ENCODE measurements at places on chromosomes 1 and 21. TPM values are rescaled to one million over a fixed set of nuclear protein-coding genes. Genes with fewer than 3 reads are reported as not detected.

UMODL1 gene
- total RNA-seq = not detected

AGT gene
- not detected for total RNA-seq

CNR2 gene
- total RNA-seq = not detected

AMIGO1 gene
- 1.2 TPM for total RNA-seq

TNFRSF8 gene
- total RNA-seq = 27.9 TPM

CRB1 gene
- total RNA-seq = not detected

MRAP gene
- total RNA-seq = not detected

GRCh38 chr1:88685259-88685620, 1.2 kb downstream of the PKN2 start:
- H3K27ac ChIP-seq = peak overlapping the region; percentile 100
- peaks cover 35% of the 10 kb centered on the region for H3K4me1 ChIP-seq
- H3K36me3 ChIP-seq = no peaks in the 10 kb centered on the region
- no peak for DNase-seq
- peak overlapping the region; percentile 100 for H3K4me3 ChIP-seq

DNA sequence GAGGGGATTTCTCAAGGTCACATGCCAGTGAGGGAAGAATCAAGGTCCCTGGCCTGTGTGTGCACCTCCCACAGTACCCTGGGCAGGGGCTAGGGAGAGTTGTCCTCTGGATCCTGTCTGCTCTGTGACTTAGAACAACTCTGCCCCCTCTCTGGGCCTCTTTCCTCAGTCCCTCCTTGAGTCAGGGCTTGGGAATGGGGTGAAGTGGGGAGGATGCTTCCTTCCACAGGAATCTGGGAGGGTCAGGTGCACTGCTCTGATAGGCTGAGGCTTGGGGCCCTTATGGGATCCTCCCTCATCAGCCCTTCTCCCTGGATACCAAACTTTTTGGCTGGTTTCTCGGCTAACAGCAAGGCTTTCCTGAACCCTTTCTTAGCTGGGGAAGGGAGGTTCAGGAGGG, 2.5 kb downstream of the TRNP1 start:
- DNase-seq = no peak
- H3K27ac ChIP-seq = no peak overlapping the region
- H3K4me3 ChIP-seq = peak overlapping the region; percentile 45
- no peaks in the 10 kb centered on the region for H3K36me3 ChIP-seq
- peaks cover 51% of the 10 kb centered on the region for H3K27me3 ChIP-seq

DNA sequence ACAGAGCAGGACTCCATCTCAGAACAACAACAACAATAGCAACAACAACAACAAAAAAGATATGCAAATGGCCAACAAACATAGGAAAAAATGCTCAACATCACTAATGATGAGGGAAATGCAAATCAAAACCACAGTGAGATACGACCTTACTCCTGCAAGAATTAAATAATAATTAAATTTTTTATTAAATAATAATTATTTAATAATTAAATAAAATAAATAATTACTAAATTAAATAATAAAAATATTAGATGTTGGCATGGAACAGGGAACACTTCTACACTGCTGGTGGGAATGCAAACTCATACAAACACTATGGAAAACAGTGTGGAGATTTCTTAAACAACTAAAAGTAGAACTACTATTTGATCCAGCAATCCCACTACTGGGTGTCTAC, 1022.3 kb upstream of the B3GALT2 start:
- no peak overlapping the region for H3K4me3 ChIP-seq
- H3K27ac ChIP-seq = no peak overlapping the region
- H3K27me3 ChIP-seq = no peaks in the 10 kb centered on the region

DNA sequence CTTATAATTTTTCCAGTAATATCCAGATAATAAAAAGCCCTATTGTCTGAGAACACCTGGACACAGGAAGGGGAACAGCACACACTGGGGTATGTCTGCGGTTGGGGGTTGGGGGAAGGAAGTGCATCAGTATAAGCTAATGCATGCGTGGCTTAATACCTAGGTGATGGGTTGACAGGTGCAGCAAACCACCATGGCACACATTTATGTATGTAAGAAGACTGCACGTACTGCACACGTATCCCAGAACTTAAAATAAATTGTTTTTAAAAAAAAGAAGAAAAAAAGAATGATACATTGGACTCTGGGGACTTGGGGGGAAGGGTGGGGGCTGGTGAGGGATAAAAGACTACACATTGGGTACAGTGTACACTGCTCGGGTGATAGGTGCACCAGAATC, 144.9 kb upstream of the C1orf174 start:
- H3K36me3 ChIP-seq = no peaks in the 10 kb centered on the region
- H3K4me3 ChIP-seq = no peak overlapping the region
- H3K27me3 ChIP-seq = peaks cover 2% of the 10 kb centered on the region
- no peak overlapping the region for H3K27ac ChIP-seq
- H3K4me1 ChIP-seq = no peaks in the 10 kb centered on the region

- no peak for DNase-seq
- H3K36me3 ChIP-seq = peaks cover 2% of the 10 kb centered on the region
- H3K27me3 ChIP-seq = peaks cover 5% of the 10 kb centered on the region
- no peak overlapping the region for H3K27ac ChIP-seq
Measured at GRCh38 chr1:151553659-151554058, 13.6 kb downstream of the TUFT1 start.

GRCh38 chr1:167924102-167924501, 10.2 kb upstream of the ADCY10 start:
- H3K4me3 ChIP-seq = no peak overlapping the region
- H3K27ac ChIP-seq = no peak overlapping the region
- peaks cover 3% of the 10 kb centered on the region for H3K36me3 ChIP-seq
- H3K4me1 ChIP-seq = no peaks in the 10 kb centered on the region

- H3K4me1 ChIP-seq = no peaks in the 10 kb centered on the region
- no peak overlapping the region for H3K4me3 ChIP-seq
- no peak overlapping the region for H3K27ac ChIP-seq
Measured at GRCh38 chr1:156912861-156913808, 7.3 kb upstream of the LRRC71 start.

GRCh38 chr1:109249654-109250401, 489 bp downstream of the CELSR2 start:
- no peak for DNase-seq
- H3K4me3 ChIP-seq = peak overlapping the region; percentile 58
- peaks cover 14% of the 10 kb centered on the region for H3K27me3 ChIP-seq
- H3K4me1 ChIP-seq = peaks cover 6% of the 10 kb centered on the region

DNA sequence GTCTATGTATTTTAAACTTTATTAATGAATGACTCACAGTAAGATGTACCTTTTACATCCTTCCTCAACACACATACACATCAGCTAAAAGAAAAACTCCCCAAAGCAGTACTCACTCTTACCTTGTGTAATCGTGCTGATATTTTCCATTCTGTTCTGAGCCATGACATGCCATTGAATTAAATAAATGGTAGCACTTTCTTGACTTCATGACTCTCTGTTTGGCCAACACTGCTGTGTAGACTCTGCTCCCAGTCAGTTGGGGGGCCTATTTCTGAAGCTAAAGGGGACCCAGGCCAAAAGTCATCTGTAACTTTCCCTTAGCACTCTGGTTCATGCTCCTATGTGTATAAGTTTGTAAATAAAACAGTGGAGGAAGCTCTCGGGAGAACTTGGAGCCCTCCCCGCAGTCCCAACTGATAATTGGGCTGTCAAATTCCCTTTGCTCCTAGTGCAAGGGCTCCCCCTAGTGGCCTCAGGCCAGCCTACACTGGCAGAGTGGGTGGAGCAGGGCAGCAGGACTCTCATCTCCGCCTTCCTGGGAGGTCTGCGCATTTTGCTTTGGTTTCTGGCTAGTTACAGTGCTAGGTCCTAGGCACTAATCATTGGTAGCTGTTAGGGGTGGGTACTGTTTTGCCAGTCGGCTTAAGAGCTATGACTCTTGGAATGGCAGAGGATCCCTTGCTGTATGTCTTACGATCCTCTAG, 1.7 kb upstream of the FYB2 start:
- no peaks in the 10 kb centered on the region for H3K36me3 ChIP-seq
- H3K27ac ChIP-seq = no peak overlapping the region
- H3K27me3 ChIP-seq = peaks cover 5% of the 10 kb centered on the region
- DNase-seq = peak; percentile 52
- H3K4me3 ChIP-seq = no peak overlapping the region

GRCh38 chr21:29382030-29382654, 83.4 kb downstream of the BACH1 start:
- no peaks in the 10 kb centered on the region for H3K36me3 ChIP-seq
- DNase-seq = no peak
- no peak overlapping the region for H3K4me3 ChIP-seq
- H3K4me1 ChIP-seq = peaks cover under 1% of the 10 kb centered on the region
- no peaks in the 10 kb centered on the region for H3K27me3 ChIP-seq

DNA sequence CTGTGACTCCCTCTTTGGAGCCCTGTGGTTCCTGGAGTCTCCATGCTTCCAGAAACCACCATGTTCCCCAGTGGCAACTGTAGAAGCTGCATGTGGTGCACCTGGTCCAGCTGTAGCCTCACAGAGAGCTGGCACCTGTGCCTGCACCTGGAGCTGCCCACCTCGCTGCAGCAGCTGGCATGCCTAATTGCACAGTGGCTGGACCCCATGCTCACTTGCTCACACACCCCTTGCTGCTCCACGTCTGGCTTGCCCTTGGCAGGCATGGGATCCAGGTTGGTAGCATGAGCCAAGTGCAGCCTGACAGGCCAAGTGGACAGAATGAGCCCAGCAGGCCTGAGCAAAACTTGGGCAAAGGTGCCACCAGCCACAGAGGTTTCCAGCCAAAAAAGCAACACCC, 680.1 kb downstream of the MATN1 start:
- no peak overlapping the region for H3K27ac ChIP-seq
- no peaks in the 10 kb centered on the region for H3K36me3 ChIP-seq
- H3K4me3 ChIP-seq = no peak overlapping the region

- DNase-seq = no peak
- H3K4me3 ChIP-seq = no peak overlapping the region
- no peaks in the 10 kb centered on the region for H3K36me3 ChIP-seq
- peaks cover 14% of the 10 kb centered on the region for H3K4me1 ChIP-seq
Measured at GRCh38 chr1:54813485-54814125, 12.5 kb upstream of the TTC22 start.

DNA sequence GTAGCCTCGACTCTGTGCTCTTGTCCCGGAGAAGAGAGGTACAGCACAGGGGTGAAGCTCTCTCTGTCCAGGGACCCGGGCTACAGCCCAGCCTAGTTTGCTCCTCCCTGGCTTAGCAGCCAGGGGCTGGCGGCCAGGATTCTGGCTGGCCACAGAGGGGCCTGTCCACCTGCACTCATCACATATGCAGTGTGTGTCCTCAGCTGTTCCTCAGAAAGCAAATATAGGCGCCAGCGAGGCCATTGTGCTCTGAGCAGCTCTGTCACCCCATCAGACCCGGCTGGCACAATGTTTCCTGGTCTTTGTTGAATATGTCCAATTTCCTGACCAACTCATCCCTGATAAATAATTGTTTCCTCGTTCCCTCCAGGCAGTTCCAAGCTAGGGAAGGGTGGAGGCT, 28.5 kb downstream of the KCND3 start:
- no peaks in the 10 kb centered on the region for H3K4me1 ChIP-seq
- peaks cover 21% of the 10 kb centered on the region for H3K27me3 ChIP-seq
- H3K4me3 ChIP-seq = no peak overlapping the region
- DNase-seq = no peak

- no peaks in the 10 kb centered on the region for H3K36me3 ChIP-seq
- H3K27me3 ChIP-seq = peaks cover 9% of the 10 kb centered on the region
- DNase-seq = no peak
- H3K27ac ChIP-seq = no peak overlapping the region
Measured at GRCh38 chr1:36486439-36487335, 4.0 kb upstream of the CSF3R start.

- no peak for DNase-seq
- no peaks in the 10 kb centered on the region for H3K36me3 ChIP-seq
- no peaks in the 10 kb centered on the region for H3K4me1 ChIP-seq
- H3K4me3 ChIP-seq = no peak overlapping the region
- no peak overlapping the region for H3K27ac ChIP-seq
Measured at GRCh38 chr1:231581859-231582258, 44.7 kb upstream of the DISC1 start.
